ENCODE measurements at places on chromosomes 4 and X. TPM values are rescaled to one million over a fixed set of nuclear protein-coding genes. Genes with fewer than 3 reads are reported as not detected.

The ARHGEF38 gene
- 6.4 TPM for total RNA-seq

DNA sequence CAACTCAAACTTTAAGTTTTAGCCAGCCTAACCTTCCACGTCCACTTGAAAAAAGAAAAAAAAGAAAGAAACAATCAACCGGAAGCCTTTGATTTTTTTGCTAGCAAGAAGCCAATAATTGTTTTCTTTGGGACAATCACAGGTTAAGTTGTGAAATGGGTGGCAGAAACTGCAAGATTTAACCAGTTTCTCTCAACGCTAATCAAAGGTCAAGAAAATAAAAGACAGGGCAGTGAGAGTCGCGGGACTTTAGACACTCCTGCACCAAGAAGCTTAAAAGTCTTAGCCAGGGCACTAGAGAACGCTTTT lies 1.0 kb downstream of the ACSL1 start:
- peaks cover 3% of the 10 kb centered on the region for H3K4me1 ChIP-seq
- H3K4me3 ChIP-seq: peak overlapping the region; percentile 72
- no peak overlapping the region for H3K27ac ChIP-seq

DNA sequence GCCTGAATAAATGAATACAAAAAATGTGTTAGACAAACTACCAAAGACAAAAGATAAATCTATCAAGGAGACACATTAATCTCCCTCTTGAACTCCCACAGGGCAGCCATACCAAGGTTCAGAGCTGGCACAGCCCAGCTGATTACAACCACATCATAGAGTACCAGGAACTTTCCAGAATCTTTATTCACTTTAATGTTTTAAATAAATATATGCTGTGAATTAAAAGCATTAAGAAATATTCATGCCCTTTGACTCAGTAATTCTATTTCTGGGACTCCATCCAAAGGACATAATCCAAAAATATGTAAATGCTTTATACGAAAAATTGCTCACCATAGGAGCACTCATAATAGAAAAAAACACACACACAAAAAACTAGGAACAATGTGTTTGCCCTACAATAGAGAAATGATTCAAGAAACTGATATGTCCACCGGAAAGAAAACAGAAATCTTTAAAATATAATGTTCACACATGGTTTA lies 126.0 kb downstream of the LDB2 start:
- no peak overlapping the region for H3K27ac ChIP-seq
- H3K36me3 ChIP-seq: no peaks in the 10 kb centered on the region
- no peak overlapping the region for H3K4me3 ChIP-seq
- H3K4me1 ChIP-seq: no peaks in the 10 kb centered on the region
- DNase-seq: no peak
- H3K27me3 ChIP-seq: no peaks in the 10 kb centered on the region

DNA sequence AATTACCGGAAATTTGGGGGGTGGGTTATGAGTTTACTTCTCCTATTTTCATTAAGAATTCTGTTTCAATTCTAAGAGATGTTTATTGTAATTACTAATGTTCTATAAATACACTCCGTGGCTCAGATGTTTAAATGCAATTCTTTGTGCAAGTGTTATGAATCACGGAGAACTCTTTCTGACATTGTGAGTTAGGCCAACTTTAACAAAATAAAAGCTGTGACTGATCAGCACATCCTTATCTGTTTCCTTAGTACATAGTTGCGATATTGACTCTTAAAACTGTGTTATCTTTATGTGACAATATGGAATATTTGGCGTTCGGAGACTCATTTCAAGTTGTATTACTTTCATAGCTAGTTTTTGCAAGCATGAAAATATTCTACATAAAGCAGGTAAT lies 902 bp downstream of the KLHL4 start:
- no peak overlapping the region for H3K27ac ChIP-seq
- no peaks in the 10 kb centered on the region for H3K36me3 ChIP-seq
- no peak overlapping the region for H3K4me3 ChIP-seq
- no peak for DNase-seq
- H3K4me1 ChIP-seq: no peaks in the 10 kb centered on the region

GRCh38 chr4:137711502-137711901 lies 179.2 kb upstream of the PCDH18 start:
- H3K4me3 ChIP-seq: no peak overlapping the region
- no peaks in the 10 kb centered on the region for H3K27me3 ChIP-seq
- no peak overlapping the region for H3K27ac ChIP-seq
- H3K36me3 ChIP-seq: no peaks in the 10 kb centered on the region
- H3K4me1 ChIP-seq: no peaks in the 10 kb centered on the region

DNA sequence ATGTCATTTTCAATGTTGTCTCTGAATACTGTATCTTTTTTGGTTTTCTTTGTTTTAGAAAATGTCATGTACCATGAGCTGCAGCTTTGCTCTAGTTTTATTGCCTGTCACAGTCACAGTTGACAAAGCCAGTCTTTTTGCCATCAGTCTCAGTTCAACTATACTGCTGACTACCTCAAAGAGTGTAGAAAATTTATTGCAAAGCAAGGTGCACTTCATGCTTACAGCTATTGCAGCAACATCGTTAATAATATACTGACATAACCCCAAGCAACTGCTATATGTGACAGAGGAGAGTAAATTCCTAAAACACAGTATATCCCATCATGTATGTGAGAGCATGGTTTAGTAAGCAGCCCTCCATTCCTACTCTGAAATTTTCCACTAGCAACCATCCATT lies 2022.3 kb downstream of the ARAP2 start:
- H3K27me3 ChIP-seq: no peaks in the 10 kb centered on the region
- no peaks in the 10 kb centered on the region for H3K36me3 ChIP-seq
- H3K4me3 ChIP-seq: no peak overlapping the region
- no peak overlapping the region for H3K27ac ChIP-seq
- DNase-seq: no peak
- H3K4me1 ChIP-seq: no peaks in the 10 kb centered on the region

DNA sequence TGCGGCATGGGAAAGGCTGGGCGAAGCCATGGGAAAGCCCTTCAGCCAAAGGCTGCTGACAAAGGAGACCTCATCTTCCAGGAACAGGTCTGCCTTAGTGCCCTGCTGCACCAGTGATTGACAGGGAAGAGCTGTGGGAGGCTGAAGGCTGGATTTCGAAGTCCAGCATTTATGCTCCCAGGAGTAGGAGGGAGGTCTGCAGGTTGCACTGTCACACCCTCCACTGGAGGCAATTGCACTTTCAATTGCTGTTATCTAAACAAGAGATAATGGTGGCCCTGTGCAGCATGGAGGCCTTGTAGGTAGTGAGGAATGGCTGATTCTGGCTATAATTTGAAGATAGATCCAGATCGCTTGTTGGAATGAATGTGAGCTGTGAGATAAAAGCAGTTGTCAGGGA lies 43.7 kb downstream of the FAM114A1 start:
- H3K27ac ChIP-seq: no peak overlapping the region
- H3K4me1 ChIP-seq: no peaks in the 10 kb centered on the region
- no peak for DNase-seq
- H3K36me3 ChIP-seq: peaks cover 64% of the 10 kb centered on the region

The SH3BGRL gene
- total RNA-seq: 67.0 TPM

The LPAR4 gene
- 0.09 TPM for total RNA-seq

The IL13RA1 gene
- total RNA-seq: 46.8 TPM

The WNK3 gene
- total RNA-seq: 0.69 TPM

DNA sequence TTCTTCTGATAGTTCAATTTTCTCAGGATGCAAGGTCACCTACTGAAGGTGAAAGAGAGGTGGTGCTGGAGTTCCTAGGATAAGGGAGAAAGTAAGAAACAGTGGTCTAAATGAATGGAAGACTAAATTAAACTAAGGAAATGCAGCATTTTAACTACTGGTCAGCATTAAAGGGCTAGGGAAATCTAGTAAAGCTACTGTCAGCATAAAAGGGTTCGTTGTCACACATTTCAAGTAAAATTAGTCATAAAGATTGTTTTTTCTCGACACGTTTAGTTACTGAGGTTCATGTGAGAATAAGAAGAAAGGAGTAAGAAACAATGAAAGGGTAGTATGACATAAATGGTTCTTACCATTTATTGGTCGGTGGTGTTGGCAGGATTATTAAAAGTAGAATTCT lies 40.0 kb upstream of the COX18 start:
- no peak overlapping the region for H3K4me3 ChIP-seq
- H3K36me3 ChIP-seq: peaks cover 9% of the 10 kb centered on the region
- H3K27ac ChIP-seq: no peak overlapping the region
- H3K27me3 ChIP-seq: no peaks in the 10 kb centered on the region
- DNase-seq: no peak

The FMR1NB gene
- not detected for total RNA-seq

GRCh38 chr4:106478152-106478551 lies 109.6 kb upstream of the GIMD1 start:
- H3K27ac ChIP-seq: no peak overlapping the region
- no peak for DNase-seq
- no peak overlapping the region for H3K4me3 ChIP-seq
- no peaks in the 10 kb centered on the region for H3K4me1 ChIP-seq
- H3K27me3 ChIP-seq: no peaks in the 10 kb centered on the region

The FAM9C gene
- not detected for total RNA-seq

DNA sequence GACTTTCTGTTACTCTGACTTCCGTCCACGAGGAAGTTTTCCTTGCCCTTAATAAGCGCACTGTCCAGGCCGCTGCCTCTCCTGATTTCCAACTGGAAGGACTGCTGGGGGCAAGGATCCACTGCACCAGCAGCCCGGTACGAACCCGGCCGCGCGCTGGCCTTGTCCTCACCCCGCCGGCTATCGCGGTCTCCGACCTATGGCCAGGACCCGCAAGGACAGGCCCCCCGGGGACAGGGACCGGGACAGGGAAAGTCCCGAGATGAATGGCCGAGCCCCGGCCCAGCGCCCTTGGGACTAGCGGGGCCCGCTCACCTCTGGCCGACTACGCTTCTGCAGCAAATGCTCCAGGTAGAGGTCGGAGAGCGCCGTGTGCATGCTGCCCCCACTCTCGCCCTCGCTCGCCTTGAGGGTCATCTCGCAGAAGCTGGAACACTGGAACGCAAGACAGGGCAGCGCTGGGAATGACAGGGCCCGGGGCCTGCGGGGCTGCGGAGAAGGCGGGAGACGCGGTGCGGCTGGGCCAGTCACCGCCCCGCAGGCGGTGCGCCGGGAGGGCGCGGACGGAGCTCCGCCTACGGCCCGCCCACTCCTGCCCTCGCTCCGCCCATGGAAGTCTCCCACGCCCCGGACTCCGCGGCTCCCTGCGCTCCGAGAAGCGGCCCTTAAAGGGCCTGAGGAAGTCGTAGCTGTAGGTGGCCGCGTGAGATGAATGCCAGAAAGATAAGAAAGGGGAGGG lies at the start of gene MPP1:
Gene MPP1, minus strand, starts transcription at position 529 of the 739 bp plus-strand sequence. Its CDS starts 112 bp downstream, at position 417.
- no peaks in the 10 kb centered on the region for H3K27me3 ChIP-seq
- H3K27ac ChIP-seq: no peak within 1 kb of the TSS

DNA sequence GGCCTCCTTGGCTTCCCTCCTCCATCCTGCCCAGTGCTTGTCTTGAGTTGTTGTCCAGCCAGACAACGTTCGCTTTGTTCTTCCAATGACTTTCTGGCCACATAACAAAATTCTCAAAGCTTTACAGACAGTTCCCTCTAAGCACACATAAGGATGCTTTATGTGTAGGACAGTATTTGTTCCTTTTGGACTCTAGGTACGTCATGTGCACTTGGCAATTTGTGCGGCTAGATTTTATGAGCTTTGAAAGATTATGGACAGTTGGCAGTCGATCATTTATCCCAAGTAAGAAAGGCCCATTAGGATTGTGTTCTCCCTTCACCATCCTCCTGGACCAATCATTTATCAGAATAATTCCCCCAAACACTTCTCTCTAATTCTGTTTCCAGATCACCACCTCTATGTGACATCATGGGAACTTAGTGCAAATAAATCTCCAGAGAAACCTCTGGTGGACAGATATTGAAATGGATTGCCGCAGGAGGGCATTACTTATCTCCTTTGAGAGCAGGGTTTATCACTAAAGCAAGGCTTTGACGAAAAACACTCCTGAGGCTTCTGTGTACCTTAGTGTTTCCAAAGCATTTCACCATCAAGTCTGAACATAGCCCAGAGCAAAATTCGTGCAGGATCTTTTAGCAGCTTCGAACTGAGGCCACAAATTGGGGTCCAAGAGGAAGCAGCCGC lies 77.4 kb upstream of the BMPR1B start:
- H3K4me3 ChIP-seq: no peak overlapping the region
- no peaks in the 10 kb centered on the region for H3K36me3 ChIP-seq
- no peak for DNase-seq
- no peaks in the 10 kb centered on the region for H3K27me3 ChIP-seq
- no peak overlapping the region for H3K27ac ChIP-seq

The ITIH6 gene
- not detected for total RNA-seq

DNA sequence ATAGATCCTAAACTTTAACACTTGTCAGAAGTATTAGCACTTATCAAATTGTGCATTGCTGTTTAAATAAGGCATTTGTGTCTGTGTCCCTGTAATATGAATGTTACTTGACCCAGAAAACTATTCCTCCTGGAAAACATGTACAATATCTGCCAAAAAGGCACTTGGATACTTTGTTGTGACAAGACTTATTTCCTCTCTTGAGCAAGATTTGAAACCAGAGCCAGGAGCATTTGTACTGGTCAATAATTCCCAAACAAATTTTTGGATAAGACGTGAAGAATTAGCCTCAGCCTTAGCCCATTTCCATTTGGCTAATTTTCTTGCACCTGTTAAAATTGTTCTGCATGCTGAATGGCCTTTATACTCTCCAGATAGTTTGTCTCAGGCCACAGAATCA lies 176.3 kb upstream of the GK2 start:
- no peaks in the 10 kb centered on the region for H3K36me3 ChIP-seq
- DNase-seq: no peak
- no peaks in the 10 kb centered on the region for H3K27me3 ChIP-seq
- H3K4me1 ChIP-seq: no peaks in the 10 kb centered on the region
- H3K4me3 ChIP-seq: no peak overlapping the region
- no peak overlapping the region for H3K27ac ChIP-seq

GRCh38 chr4:7584098-7584497 lies 149.4 kb upstream of the PSAPL1 start:
- no peaks in the 10 kb centered on the region for H3K27me3 ChIP-seq
- no peaks in the 10 kb centered on the region for H3K36me3 ChIP-seq
- H3K27ac ChIP-seq: no peak overlapping the region
- H3K4me3 ChIP-seq: no peak overlapping the region
- DNase-seq: no peak
- H3K4me1 ChIP-seq: no peaks in the 10 kb centered on the region
